ENCODE measurements at places on chromosomes 6 and 20. TPM values are rescaled to one million over a fixed set of nuclear protein-coding genes. Genes with fewer than 3 reads are reported as not detected.

Gene C20orf144
- total RNA-seq, result not detected

Gene NOX3
- not detected for total RNA-seq

Gene WFDC10B
- not detected for total RNA-seq

Gene PDE7B
- total RNA-seq, result 0.92 TPM

Gene MYBL2
- 80.7 TPM for total RNA-seq

Gene COL9A1
- total RNA-seq, result not detected

Gene DAAM2
- total RNA-seq, result 0.04 TPM

Gene SEC63
- total RNA-seq, result 22.8 TPM

Gene C20orf202
- 0.22 TPM for total RNA-seq

Gene HDAC2
- total RNA-seq, result 78.8 TPM

Gene CSNK2A1
- total RNA-seq, result 146 TPM

Gene NEDD9
- 48.6 TPM for total RNA-seq

Gene NHSL1
- 3.6 TPM for total RNA-seq

Gene SNX21
- total RNA-seq, result 11.4 TPM

Gene SMIM26
- 123 TPM for total RNA-seq

Gene JAG1
- 33.7 TPM for total RNA-seq

Gene BHLHE23
- not detected for total RNA-seq

Gene PPP1R16B
- 0.15 TPM for total RNA-seq

Gene CDC40
- 7.9 TPM for total RNA-seq

Gene OXT
- total RNA-seq, result not detected

Gene OR2H2
- not detected for total RNA-seq

Gene LY86
- not detected for total RNA-seq

Gene HLA-DQA2
- total RNA-seq, result not detected

Gene LRRC73
- 1.1 TPM for total RNA-seq

Gene PRDM1
- 5.6 TPM for total RNA-seq

Gene PLTP
- total RNA-seq, result 1.6 TPM

Gene BMP6
- 20.7 TPM for total RNA-seq

Gene PLCB1
- total RNA-seq, result 0.40 TPM

Gene HTR1E
- total RNA-seq, result not detected

Gene CDH26
- total RNA-seq, result not detected

Measured in A549 treated with Mapracorat at 1 μM for 4 hours (cell line).